Activated naive CD8-positive, alpha-beta T cell treated with anti-CD3 and anti-CD28 coated beads, Interleukin-2, amount 10 ng/mL, durations not matched to agents 7 days and 5 days (primary cell): ENCODE measurements at places on chromosomes 13 and 19. TPM values are rescaled to one million over a fixed set of nuclear protein-coding genes. Genes with fewer than 3 reads are reported as not detected.

Gene IQCN
- 5.0 TPM for total RNA-seq

Gene CELF5
- total RNA-seq, result 0.14 TPM

Gene KLK5
- not detected for total RNA-seq

Gene C19orf25
- 48.0 TPM for total RNA-seq

DNA sequence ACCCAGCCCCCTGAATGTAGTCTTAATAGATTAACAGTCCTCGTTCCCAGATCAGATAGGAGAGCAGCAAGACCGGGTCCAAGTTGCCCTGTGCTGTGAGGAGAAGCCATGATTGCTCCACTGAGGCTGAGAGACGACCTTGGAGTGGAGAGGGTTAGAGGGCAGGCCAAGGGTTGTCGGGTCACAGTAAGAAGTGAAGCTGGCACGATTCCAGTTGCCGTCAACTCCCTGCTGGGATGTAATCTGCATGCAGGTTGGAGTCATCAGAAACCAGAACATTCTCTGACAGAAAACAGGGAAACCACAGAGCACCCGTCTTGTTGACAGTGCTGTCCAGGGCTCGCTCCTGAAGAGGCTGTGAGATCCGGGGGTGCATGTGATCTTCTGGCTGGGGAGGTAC lies 19.0 kb upstream of the ATP11A start:
- no peak overlapping the region for H3K27ac ChIP-seq
- no peak overlapping the region for H3K4me3 ChIP-seq
- peaks cover 4% of the 10 kb centered on the region for H3K27me3 ChIP-seq
- H3K36me3 ChIP-seq, result no peaks in the 10 kb centered on the region

GRCh38 chr13:80530902-80531301 lies 190.0 kb upstream of the SPRY2 start:
- H3K4me3 ChIP-seq, result no peak overlapping the region
- no peak overlapping the region for H3K27ac ChIP-seq
- H3K36me3 ChIP-seq, result no peaks in the 10 kb centered on the region
- no peak for DNase-seq

GRCh38 chr19:31283701-31284100 lies 65.5 kb downstream of the TSHZ3 start:
- H3K27ac ChIP-seq, result no peak overlapping the region
- peaks cover 3% of the 10 kb centered on the region for H3K4me1 ChIP-seq
- no peak for DNase-seq
- no peaks in the 10 kb centered on the region for H3K36me3 ChIP-seq

- H3K27ac ChIP-seq, result no peak overlapping the region
- no peaks in the 10 kb centered on the region for H3K36me3 ChIP-seq
- H3K4me1 ChIP-seq, result peaks cover 7% of the 10 kb centered on the region
- peaks cover 35% of the 10 kb centered on the region for H3K27me3 ChIP-seq
- no peak for DNase-seq
These were observed 53.3 kb downstream of the SOX21 start for GRCh38 chr13:94658926-94659597.

DNA sequence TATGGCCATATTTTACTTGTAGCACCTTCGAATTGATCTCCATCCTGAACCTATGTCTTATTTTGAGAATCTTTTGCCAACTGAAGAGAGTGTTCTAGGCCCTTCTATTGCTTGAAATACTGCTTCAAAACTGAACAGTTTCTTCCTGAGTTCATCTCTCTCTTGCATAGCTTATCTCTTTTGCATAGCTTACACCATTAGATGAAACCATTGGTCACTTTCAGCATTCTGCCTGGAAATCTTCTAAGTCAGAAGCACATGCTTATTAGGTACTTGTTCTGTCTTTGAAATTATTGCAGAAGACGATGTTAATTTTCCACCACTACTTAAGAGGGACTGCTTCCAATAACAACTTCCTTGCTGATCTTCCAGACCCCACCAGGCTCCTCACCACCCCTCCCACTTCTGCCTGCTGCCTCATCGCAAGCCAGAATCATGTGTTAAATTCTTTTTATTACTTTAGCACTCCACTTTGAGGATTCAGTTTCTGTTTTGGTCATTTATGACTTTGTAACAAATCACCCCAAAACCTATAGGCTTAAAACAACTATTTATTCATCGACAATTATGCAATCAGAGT lies 122.4 kb upstream of the MAB21L1 start:
- no peaks in the 10 kb centered on the region for H3K4me1 ChIP-seq
- H3K27ac ChIP-seq, result no peak overlapping the region
- H3K36me3 ChIP-seq, result no peaks in the 10 kb centered on the region
- no peaks in the 10 kb centered on the region for H3K27me3 ChIP-seq

DNA sequence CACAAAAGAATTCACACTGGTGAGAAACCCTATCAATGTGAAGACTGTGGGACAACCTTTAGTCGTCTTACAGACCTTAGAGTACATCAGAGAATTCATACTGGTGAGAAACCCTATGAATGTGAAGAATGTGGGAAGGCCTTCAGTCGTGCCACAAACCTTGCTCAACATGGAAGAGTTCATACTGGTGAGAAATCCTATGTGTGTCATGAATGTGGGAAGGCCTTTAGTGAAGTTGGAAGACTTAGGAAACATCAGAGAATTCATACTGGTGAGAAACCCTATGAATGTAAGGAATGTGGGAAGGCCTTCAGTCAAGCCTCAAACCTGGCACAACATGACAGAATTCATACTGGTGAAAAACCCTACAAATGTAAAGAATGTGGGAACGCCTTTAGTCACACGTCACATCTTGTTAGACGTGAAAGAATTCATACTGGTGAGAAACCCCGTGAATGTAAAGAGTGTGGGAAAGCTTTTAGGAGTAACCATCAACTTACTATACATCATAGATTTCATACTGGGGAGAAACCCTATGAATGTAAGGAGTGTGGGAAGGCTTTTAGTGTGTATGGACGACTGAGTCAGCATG lies 24.0 kb upstream of the ZNF573 start:
- H3K4me1 ChIP-seq, result no peaks in the 10 kb centered on the region
- no peak for DNase-seq
- no peak overlapping the region for H3K4me3 ChIP-seq
- H3K36me3 ChIP-seq, result no peaks in the 10 kb centered on the region
- H3K27ac ChIP-seq, result no peak overlapping the region

GRCh38 chr13:106529415-106530170 lies 5.9 kb downstream of the EFNB2 start:
- no peaks in the 10 kb centered on the region for H3K36me3 ChIP-seq
- no peak overlapping the region for H3K4me3 ChIP-seq
- H3K27ac ChIP-seq, result no peak overlapping the region
- no peak for DNase-seq
- H3K4me1 ChIP-seq, result peaks cover 7% of the 10 kb centered on the region
- peaks cover 54% of the 10 kb centered on the region for H3K27me3 ChIP-seq

- peaks cover 44% of the 10 kb centered on the region for H3K27me3 ChIP-seq
- no peak overlapping the region for H3K27ac ChIP-seq
- H3K4me1 ChIP-seq, result peaks cover 16% of the 10 kb centered on the region
- no peak overlapping the region for H3K4me3 ChIP-seq
- DNase-seq, result no peak
These were observed 798 bp upstream of the COX6B2 start for GRCh38 chr19:55355213-55355821.

GRCh38 chr19:33261511-33262189 lies 36.0 kb upstream of the SLC7A10 start:
- no peak for DNase-seq
- H3K27me3 ChIP-seq, result peaks cover 13% of the 10 kb centered on the region
- no peak overlapping the region for H3K4me3 ChIP-seq
- H3K36me3 ChIP-seq, result no peaks in the 10 kb centered on the region
- H3K27ac ChIP-seq, result no peak overlapping the region

DNA sequence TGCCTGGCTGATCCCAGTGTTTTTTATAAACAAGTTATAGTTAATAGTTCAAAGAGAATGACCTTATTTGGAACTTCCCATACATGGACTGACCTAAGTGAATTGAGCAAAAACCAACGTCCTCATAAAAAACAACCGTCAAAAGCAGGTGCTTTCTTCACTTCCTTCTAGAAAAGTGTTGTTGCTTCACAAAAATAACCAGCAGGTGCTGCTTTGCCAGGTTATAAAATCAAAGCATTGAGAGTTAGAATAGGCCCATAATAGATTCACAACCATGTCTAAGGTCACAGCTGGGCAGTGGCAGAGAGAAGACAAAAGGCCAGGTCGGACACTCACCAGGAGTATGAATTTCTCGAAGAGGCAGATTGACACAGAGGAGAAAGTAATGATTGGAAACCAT lies 9.5 kb downstream of the RUBCNL start:
- H3K36me3 ChIP-seq, result no peaks in the 10 kb centered on the region
- no peak for DNase-seq
- no peak overlapping the region for H3K27ac ChIP-seq
- H3K4me1 ChIP-seq, result peaks cover 5% of the 10 kb centered on the region
- H3K4me3 ChIP-seq, result no peak overlapping the region
- peaks cover 5% of the 10 kb centered on the region for H3K27me3 ChIP-seq

DNA sequence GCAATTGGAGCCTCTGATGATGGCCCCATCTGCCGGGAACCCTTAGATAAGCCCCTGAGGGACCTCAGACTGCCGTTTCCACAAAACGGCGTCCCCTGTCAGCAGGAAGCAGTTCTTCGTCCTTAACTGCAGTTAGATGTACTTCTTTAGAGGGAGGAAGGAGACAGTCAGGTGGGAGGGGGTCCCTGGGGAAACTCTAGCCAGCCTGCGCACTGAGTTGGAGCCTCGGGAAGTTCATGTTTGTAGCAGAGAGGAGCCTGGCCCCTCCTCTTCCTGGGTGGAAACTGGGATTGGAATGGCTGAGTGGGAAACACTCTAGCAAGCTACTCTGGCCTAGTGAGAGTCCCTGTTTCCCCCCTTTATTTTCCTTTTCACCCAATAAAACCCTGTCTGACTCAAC lies 612.4 kb downstream of the PCDH9 start:
- H3K27me3 ChIP-seq, result no peaks in the 10 kb centered on the region
- H3K36me3 ChIP-seq, result no peaks in the 10 kb centered on the region
- no peaks in the 10 kb centered on the region for H3K4me1 ChIP-seq
- H3K4me3 ChIP-seq, result no peak overlapping the region

- peaks cover 11% of the 10 kb centered on the region for H3K4me1 ChIP-seq
- H3K36me3 ChIP-seq, result peaks cover 4% of the 10 kb centered on the region
- DNase-seq, result no peak
- H3K27me3 ChIP-seq, result peaks cover 2% of the 10 kb centered on the region
These were observed 7.6 kb downstream of the PLIN4 start for GRCh38 chr19:4510435-4511255.

DNA sequence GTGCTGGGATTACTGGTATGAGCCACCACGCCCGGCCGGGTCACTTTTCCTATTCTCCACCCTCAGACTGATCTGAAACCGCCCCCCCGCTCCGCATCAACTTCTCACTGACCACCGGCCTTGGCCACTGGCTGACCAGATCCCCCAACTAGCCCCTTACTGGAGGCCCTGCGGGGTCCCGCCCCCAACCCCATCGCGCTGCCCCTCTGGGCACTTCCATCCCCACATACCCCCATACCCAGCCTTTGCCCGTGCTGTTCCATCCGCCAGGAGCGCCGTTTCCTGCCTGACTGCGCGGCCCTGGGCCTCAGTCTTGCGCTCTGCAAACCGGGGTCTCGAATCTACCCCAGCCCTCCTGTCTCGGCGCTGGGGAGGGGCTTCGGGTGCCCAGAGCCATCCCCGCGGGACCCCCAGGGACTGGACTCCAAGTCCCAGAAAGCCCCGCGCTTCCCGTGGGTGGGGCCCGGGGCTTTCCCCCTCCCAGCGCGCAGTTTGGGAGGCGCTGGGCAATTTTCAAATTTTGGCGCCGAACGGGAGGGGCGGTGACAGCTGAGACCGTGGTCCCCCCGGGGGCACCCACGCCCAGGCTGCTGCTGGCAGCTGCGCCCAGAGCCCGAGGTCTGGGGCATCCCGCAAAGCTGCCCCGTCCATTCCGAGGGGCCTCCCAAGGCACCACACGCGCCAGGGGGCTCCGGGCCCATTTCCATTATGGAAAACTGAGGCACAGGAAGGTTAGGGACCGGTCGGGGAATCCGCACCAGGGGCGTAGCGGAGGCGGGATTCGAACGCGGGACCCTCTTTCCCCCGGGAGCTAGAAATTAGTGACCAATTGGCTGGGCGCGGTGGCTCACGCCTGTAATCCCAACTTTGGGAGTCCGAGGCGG lies 5.2 kb upstream of the LMNB2 start:
- H3K4me1 ChIP-seq, result peaks cover 11% of the 10 kb centered on the region
- H3K36me3 ChIP-seq, result peaks cover 2% of the 10 kb centered on the region
- peak; percentile 82 for DNase-seq
- H3K27ac ChIP-seq, result peak overlapping the region; percentile 96

GRCh38 chr13:49627831-49628652 lies at the start of gene ARL11:
Gene ARL11 (plus strand): TSS chr13:49628507. CDS start chr13:49630448, 1,941 bp downstream.
- H3K27me3 ChIP-seq, result peaks cover 4% of the 10 kb centered on the region
- H3K4me3 ChIP-seq, result peak within 1 kb of the TSS; percentile 90
- H3K36me3 ChIP-seq, result peaks cover 9% of the 10 kb centered on the region
- peaks cover 10% of the 10 kb centered on the region for H3K4me1 ChIP-seq
